NCI-H774 (cell line): ENCODE measurements at places on chromosomes 4 and X.

DNA sequence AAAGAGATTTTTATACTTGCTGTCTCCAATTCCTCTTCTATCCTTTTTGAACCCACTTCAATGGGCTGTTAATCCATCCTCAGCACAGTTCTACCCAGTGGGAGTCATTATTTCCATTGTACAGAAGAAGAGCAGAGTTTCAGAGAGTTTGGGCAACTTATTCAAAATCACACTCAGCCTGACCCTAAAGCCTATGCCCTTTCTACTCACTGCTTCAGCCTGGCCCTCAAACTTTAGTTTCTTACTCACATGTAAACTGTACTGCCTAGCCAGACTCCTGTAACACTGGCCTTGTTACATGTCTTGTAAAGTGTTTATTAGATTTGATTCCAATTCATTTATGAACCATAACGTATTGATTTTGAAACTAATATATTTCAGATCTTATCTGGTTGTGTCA is 25.1 kb upstream of the USO1 start:
- no peak for DNase-seq

GRCh38 chrX:57211906-57212305 is 74.6 kb upstream of the FAAH2 start:
- no peak for DNase-seq

GRCh38 chrX:75784680-75785491 is at the start of gene MAGEE2:
MAGEE2 (minus strand) TSS chrX:75785254; CDS start chrX:75785051, 203 bp downstream.
- DNase-seq, result peak; percentile 7

DNA sequence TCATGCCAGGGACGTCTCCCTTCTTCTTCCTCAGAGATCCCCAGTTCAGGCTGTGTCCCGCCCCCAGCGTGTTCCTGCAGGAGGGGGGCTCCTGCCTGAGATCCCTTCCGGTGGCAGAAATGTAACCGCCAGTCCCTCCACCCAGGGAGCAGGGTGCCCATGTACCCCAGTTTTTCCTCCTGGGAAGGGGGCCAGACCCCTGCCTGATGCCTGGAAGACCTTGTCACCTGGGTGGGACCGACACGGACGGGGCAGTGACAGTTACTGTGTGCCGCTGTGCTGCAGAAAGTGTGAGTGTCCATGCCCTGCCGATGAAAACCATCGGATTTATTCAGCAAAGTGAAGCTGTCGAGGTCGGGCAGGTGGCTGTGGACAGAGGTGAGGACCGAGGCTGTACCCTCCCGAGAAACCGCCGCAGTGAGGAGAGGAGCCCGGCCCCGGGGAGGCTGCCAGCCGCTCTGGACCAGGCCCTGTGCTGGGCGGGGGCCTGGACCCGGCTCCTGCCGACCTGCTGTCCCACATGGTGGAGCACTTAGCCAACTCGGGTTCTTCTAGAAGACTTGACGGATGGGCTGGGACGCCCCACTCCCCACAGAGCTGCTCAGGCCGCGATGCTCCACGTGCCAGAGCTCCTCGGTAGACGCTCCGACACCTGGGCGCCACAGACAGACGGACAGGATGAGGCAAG is 36.7 kb upstream of the HMX1 start:
- no peak for DNase-seq

GRCh38 chr4:147078875-147079658 is 133.4 kb upstream of the TTC29 start:
- DNase-seq, result no peak

- DNase-seq, result no peak
These were observed 137.5 kb downstream of the ANK2 start for GRCh38 chr4:113186913-113187312.

DNA sequence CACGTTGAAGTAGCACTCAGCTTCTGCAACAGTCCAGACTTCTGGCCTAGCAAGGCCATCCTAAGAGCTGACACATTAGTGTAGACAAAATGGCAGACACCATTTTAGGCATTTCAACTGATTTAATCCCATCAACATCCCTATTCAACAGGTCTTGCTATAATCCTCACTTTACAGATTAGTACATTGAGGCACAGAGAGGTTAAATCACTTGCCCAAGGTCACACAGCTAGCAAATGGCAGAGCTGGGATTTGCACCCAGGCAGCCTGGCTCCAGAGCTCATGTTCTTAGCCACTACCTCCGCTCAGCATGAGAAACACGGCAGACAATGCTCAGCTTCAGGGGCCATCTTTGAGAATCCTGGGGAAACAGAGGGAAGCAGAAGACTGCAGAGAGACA is 107.9 kb upstream of the TRIM2 start:
- DNase-seq, result no peak

GRCh38 chr4:65259296-65259695 is 411.0 kb downstream of the EPHA5 start:
- DNase-seq, result no peak

DNA sequence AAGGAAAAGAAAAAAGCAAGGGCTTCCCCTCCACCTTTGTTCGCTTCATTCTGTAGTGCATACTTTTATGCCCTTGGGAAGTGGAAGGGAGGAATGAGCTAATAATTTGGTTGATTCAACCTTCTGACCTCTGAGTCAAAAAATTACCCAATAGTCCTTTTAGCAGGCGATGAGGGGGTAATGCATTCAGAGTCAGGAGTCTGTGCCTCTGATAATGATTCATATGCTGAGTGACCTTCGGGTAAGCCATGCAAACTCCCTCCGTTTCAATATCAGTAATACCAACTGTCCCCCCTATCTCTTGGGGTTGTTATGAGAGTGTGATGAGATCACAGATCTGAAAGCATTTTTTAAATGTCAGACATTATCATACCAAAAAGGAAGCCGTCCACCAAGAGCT is 41.6 kb upstream of the ACSL4 start:
- DNase-seq, result no peak

GRCh38 chrX:16825264-16826035 is 39.2 kb downstream of the TXLNG start:
- DNase-seq, result no peak

DNA sequence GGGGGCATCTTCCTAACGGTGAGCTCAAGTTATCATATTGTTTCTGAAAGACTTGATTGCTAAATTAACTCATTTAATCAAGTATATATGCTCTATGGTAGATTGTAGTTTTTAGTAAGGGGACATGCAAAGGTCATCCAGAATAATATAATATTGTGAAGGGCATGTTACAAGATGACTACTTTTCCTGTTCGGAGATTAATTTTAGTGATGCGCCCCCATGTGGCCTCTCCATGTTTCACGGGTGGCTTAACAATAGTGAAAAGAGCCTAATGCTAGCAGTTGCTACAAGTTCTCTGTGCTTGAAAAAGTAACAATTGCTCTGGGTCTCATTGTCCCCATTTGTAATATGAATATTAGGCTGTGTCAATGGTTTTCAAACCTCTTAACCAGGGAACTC is 12.2 kb downstream of the SMPX start:
- DNase-seq, result no peak

GRCh38 chrX:149643496-149643895 is 11.9 kb upstream of the TMEM185A start:
- DNase-seq, result no peak

GRCh38 chrX:47177079-47177478 is 16.6 kb upstream of the UBA1 start:
- no peak for DNase-seq

DNA sequence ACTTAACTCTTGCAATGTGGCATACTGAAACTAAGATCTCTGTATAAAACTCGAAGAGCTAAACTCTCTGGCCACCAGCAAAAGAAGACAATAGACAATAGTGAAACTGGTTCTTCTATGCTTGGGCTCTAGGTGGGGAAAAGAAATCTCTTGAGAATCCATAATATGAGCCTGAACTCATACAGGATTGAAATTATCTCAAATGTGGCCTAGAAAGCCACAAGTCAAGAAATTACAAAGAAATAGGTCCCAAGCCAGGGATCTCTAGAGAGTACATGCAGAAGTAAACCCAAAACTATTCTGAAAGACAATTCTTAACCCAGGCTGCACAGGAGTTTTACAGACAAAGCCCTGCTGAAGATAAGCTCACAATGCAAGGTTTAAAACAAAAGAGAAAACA is 127.4 kb downstream of the ANAPC10 start:
- DNase-seq, result no peak

GRCh38 chr4:15434091-15434490 is 6.3 kb downstream of the C1QTNF7 start:
- no peak for DNase-seq

GRCh38 chrX:83422836-83423235 is 85.3 kb upstream of the POU3F4 start:
- DNase-seq, result no peak

DNA sequence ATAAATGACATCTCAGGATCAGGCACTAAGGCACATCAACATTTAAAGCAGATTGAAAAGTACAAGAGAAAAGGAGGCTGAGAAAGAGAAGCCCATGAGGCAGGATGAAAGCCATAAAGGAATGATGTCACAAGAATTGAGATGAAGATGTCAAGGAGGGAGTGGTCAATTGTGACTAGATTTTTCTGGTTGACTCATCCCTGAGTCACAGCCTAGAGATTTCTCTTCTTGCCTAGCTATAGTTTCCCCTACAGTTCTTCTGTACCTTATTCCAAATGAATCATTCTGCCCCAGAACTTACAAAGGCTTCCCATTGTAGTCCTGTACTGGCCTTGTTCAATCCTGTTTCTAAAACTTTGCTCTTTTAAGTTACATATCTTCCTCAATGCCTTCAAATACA is 3.4 kb upstream of the USP53 start:
- DNase-seq, result no peak

DNA sequence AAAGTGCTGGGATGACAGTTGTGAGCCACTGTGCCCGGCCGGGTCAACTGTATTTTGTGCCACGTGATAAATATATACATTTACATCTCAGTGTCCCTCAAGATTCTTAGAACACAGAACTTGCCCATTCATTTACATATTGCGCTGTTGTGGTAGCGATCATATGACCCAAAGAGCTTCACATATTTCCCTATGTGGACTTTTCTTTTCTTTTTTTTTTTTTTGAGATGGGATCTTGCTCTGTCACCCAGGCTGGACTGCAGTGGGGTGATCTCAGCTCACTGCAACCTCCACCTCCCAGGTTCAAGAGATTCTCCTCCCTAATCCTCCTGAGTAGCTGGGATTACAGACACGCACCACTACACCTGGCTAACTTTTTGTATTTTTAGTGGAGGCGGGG is 180.7 kb downstream of the DHRSX start:
- no peak for DNase-seq

GRCh38 chrX:149453030-149453429 is 52.1 kb downstream of the IDS start:
- DNase-seq, result no peak

DNA sequence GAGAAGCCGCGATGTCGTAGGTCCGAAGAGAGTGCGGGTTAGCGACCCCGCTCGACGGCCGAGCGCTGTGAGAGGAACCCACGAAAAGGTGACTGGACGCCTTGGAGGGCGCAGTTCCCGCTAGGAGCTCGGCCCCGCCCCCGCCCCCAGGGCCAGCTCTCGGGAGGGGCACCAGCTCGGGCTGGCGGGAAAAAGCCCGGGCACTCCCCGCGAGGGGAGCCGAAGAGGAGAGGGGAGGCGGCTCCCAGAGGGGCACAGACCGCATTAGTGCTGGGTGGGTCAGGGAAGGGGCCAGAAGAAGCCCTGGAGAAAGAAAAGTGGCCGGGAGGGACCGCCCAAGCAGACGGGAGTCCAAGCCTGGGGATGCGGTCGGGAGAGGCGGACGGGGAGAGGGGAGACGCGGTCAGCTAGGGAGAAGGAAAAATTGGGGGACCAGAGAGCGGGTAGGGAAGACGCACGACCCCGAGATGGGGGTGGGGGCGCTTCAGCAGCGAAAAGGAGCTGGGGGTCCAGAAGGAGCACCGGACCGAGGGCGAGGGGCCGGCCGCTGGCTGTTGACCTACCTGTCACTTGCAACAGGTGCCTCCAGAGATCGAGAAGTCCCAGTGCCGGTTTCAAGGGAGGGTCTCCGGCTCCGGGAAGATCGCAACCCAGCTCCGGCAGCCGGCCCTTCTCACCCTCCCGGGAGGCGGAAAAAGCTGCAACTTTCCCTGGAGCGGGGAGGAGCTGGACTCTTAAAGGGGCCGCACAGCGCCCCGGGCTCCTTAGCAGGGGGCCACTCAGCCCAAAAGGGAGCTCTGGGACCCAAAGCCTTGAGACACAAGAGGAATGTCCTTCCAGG is at the start of gene SYTL4:
TSS of gene SYTL4 (minus strand) at position 681 of the 841 bp plus-strand sequence. CDS start 30,084 bp downstream, outside the sequence.
- DNase-seq, result peak; percentile 0

- no peak for DNase-seq
These were observed 225.8 kb downstream of the IQCM start for GRCh38 chr4:149589826-149590225.

DNA sequence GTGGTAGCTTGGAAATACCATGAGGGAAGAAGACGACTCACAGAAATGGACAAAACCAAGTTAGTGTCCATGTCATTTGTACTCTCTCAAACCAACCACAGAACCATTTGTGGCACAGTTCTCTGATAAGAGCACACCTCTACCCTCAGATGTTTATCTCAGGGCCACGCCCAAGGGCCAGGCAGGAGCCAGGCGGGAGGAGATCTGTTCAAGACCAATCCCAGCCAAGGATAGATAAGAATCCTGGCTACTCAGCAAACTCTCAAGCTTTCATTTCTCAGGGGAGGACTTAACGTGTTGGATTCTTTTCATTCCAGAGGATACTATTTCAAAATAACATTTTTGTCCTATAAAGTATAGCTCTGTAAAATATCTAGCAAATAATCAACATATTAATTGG is 95.0 kb downstream of the NYX start:
- DNase-seq, result no peak

DNA sequence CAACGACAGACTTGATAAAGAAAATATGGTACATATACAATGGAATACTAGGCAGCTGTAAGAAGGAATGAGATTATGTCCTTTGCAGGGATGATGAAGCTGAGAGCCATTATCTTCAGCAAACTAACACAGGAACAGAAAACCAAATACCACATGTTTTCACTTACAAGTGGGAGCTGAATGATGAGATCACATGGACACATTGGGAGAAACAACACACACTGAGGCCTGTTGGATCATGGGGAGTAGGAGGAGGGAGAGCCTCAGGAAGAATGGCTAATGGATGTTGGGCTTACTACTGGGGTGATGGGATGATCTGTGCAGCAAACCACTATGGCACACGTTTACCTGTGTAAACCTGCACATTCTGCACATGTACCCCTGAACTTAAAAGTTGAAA is 209.7 kb downstream of the SPRY1 start:
- DNase-seq, result no peak

DNA sequence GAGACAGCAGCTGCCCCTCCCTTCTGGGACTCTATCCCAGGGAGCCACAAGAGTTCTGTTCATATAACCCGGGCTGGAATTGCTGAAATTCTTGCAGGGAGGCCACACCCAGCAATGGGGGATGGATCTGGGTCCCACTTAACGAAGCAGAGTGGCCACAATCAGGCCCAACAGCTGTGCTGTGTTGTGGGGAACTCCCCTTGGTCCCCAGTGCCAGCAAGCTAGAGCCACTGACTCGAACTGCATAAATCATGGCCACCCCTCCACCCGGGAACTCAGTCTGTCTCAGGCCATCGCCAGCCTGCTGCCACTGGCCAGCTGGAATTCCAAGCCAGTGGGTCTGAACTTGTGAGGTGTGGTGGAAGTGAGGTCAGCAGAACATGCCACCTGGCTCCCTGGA is 111.1 kb downstream of the KLF8 start:
- no peak for DNase-seq

GRCh38 chr4:176882206-176882605 is 89.5 kb upstream of the VEGFC start:
- DNase-seq, result no peak
